GM12864 (cell line): ENCODE measurements at places on chromosomes 5 and 9.

DNA sequence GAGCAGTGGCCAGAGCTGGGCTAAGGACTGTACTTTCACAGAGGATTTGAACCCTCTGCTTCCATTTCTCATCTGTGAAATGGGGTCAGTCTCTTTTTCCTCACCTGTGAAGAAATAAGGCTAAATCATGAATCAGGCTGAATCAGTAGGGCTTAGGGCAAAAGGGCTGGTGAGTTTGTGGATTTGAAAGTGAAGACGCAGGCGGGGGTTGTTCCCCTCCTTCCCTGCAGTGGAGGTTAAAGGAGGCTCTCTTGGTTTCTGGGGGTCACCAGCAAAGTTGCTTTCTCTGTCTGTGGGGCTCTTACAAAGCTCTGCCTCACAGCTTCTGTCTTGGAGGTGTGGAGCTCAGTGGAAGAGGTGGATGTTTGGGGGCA lies 17.6 kb upstream of the NDST1 start:
- no peak for DNase-seq

DNA sequence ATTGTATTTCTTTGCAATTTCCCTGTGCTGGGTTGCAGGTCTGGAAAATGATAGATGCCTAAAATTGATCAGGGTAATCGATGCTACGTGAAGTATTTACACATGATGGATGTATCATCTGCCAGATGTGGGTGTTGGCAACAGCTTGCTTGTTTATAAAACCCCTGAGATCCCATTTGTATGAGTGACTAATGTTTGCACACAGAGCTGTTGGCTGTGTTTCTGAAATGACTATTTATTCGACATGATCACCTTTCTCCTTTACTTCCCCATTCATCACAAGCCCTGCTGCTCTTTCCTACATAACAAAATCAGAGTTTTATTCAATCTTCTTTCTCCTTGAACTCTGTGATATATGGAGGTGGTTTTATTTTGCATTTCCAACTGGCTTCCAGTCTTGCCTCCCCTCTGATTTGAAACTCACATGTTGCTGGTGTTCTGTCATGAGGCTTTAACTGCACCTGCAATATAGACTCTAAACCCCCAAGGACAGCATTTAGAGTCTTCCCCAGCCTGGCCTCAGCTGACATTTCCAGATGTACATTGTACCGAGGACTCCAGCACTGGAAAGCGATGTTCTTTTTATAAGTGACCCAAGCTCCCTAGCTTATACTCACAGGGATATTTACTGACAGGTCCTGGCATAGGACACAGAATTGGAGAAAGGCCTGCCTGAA lies 50.7 kb upstream of the SHB start:
- no peak for DNase-seq

DNA sequence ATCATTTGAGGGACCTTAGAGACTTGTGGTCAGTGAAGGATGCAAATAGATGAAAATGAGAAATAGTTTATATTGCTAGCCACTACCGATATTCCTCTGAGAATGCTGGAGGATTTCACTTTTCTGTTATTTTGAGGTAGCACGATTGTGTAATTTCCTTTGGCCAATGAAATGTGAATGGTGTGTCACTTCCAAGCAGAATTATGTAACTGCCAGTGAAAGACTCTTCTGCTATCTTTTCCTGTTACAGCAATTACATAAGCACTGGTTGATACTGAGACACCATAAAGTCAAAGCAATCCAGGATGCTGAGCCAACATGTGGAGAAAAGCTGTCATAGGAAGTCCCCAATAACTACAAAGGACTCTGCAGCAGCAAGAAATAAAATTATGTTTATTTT lies 3.6 kb upstream of the PCDHA2 start:
- no peak for DNase-seq

DNA sequence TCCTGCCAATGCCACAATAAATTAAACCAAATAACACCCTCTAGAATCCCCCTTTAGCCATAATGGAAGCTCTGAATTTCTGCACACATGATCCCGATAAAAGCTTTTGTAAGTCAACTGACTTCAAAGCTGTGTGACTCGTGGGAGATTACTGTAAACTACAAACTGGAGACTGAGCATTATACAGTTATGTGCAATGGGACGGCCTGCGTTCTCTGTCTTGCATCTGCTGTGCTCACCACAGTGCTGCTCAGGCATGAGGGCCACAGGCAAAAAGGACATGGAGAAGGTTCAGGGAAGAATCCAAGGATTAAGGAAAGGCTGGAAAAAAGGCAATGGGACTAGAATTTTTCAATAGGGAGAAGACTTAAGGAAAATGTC lies 184.2 kb downstream of the FANCC start:
- DNase-seq = no peak

DNA sequence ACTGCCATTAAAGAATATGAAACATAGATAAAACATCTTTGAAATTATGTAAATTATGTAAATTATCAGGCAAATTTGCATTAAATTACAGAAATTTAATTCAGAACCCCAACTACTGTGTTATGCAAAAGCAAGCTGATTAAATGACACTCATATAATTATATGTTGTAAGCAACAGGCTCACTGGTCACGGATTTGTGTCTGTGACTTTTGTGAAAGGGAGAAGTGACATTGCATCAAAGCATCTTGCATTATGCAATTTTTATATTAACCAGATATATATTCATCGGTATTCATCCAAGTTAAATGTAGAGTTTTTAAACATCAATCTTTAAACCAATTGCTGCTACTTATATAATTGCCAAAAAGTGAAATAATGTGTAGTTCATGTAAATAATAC lies 13.0 kb upstream of the GLIPR2 start:
- DNase-seq = no peak

GRCh38 chr5:31359839-31360238 lies 166.4 kb downstream of the CDH6 start:
- DNase-seq = no peak

DNA sequence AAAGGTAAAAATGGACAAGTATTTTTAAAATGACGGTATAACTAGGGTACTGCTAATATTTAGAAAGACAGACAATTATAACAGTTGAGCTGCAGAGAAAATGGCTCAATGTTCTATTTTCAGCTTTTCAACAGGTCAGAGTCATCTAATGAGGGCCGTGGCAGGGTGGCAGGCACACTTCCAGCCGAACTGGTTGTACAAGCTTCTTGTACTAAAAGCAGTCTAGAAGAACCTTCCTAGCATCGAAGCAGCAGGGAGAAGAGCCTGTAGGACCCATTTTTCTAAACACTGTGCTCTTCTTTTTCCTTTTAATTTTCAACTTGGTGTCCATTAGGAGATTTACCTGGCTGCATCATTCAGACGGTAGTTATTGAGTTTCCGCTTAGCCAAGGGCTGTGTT lies 85.6 kb downstream of the SLC28A3 start:
- DNase-seq = no peak

- DNase-seq = no peak
Measured at GRCh38 chr5:28822071-28822470, 1783.7 kb upstream of the CDH9 start.

DNA sequence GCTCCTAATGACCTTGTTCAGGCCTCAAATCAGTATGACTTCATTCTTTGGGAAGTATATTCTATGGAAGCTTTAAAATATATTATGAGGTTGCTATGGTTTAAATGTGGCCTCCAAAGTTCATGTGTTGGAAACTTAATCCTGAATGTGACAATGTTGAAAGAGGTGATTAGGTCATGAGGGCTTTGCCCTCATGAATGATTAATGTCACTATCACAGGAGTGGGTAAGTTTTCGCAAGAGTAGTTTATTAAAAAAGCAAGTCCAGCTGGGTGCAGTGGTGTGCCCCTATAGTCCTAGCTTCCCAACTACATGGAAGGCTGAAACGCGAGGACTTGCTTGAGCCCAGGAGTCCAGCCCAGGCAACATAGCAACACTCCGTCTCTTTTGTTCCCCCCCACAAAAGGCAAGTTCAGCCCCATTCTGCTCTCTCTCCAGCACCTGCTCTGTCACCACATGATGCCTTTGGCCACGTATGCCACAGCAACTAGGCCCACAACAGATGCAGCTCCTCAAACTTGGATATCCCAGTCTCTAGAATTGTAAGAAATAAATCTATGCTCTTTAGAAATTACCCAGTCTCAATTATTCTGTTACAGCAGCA lies 105.3 kb downstream of the SIL1 start:
- DNase-seq = no peak

DNA sequence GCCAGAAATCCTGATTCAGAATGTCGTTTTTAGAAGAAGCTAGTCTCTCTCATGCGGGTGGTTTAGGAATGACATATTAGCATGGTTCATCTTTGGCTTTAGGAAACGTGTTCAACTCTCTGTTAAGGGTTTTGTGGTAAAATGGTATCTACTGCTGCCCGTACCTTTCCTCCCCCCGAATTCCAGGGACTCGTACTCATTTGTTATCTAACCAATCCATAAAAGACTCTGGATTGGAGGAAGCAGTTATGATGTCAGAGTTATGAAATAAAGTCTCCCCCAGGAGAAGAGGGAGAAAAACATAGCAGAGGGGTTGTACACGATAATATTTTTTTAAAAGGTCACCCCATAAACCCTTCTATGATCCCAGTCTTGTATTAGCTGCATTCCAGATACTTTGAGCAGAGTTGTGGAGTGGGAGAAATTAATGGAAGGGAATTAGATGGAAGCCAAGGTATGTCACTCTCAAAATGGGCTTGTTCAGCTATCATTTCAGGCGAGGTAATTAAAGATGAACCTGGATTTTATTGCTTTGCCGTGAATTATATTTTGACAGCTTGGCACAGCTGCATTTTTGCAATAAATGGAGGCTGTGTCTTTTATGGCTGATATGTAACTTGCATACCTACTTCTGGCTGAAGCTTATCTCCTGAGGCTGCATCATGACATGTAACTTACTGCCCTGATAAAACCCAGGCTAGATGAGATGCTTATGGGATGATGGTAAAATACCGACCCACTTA lies 31.3 kb downstream of the RAI14 start:
- no peak for DNase-seq

DNA sequence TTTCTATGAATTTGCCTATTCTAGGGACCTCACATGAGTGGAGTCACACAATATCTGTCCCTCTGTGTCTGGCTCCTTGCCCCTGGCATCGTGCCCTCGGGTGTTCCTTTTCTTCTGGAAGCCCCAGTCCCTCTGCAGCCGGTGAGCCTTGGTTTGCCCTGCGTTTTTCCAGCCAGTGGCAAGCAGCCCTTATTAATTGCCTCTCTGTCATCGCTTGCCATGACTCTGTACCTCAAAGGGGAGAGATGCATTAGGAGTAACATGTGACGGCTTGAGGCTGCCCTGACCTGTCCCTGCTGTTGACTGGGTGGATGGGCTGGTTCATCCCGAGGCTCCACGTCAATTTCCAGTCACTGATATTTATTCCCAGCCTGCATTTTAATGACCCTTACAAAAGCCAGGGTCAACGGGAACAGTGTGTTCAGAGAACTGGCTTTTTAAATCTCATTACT lies 87.3 kb downstream of the CFAP90 start:
- DNase-seq = no peak

- no peak for DNase-seq
Measured at GRCh38 chr9:113879911-113880310, 3.8 kb downstream of the ZNF618 start.

GRCh38 chr5:59097116-59097515 lies 514.2 kb downstream of the RAB3C start:
- DNase-seq = no peak

DNA sequence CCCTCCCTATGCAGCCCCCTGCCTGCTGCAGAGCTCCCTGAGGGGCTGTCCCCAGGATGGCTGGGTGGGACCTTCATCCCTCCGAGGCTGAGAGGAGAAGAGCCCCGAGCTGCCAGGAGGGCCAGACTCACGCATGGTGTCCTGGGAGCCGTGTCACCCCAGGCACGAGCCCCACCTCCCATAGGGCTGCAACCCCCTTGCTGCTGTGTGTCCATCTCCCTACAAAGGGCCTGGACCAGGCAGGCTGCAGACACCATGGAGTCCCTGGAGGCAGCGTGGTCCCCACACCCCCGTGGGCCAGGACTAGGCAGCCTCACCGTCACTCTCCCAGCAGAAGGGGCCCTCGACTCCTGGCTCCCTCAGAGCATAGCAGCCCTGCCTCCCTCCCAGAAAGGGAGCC lies 11.2 kb upstream of the SEC16A start:
- no peak for DNase-seq
